ENCODE measurements at places on chromosomes 6 and 20.
A peak's percentile ranks its signal among the peaks of the same experiment; 100 is the strongest.

DNA sequence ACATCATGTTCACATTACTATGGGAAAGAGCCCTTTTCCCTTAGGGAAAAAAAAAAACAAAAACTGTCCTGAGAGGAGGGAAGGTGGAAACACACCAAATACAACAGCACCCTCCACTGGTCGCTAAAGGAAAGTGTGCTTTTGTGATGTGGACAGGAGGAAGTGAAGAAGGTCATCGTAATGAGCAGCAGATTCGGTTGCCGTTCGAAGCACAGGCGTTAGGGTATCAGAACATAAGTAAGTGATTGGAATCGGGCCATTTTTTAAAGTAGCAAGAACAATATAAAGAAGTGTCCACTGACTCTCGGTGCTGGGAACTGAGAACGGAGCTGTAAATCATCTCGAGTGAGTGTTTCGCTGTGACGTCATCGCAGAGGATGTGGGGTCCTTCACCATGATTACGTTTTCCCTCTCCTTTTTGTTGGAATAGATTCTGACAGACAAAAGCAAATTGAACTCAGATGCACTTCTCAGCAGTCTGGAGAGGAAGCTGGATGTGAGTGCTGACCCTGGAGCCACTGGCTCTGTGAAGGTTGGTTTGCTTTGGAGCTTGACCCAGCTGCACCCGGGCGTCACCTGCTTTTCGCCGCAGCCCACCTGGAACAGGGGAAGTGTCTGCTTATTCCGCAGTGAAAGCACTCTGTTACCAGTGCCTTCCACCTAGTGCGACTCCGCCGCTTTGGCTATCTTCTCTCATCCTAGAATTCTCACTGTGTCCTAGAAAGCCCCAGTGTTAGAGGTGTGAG, 203.6 kb upstream of the GMDS start:
- DNase-seq: no peak

DNA sequence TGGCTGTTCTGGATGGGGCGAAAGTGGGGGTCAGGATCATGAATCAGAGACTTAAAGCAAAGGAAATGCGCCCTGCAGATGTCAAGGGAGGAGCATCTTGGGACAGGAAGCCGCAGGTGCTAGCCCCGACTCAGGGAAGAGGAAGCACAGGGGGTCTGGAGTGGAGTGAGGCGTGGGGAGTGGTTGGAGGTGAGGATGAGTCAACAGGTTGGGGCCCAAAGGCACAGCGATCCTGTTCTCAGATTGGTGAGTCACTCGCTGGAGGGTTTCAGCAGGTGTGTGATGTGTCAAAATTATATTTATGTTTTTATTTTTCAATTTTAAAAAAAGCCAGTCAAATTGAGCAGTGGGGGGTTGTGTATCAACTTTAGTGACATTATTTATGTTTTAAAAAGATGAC, 19.0 kb downstream of the PACSIN1 start:
- peak; percentile 17 for DNase-seq

DNA sequence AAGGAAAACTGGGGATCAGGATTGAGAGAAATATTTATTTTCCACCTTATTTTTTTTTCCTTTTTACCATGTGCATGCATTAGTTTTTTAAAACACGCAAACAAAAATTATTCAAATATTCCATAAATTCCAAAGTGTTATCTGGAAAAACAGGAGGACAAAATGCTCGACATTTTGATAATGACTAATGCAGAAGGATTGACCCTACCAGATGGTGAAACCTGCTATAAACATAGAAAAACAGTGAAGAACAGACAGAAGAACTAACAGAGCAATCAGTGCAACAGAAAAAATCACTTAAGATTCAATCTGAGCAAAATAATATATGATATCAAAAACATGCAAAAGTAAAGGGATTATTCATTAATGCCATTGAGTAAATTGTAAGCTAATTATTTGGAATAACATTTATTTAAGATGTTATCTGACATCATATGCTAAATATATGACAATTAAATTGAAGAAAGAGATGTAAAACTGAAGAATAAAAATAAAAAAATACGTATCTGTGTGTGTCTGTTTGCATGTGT, 218.4 kb downstream of the LMBRD1 start:
- no peak for DNase-seq

DNA sequence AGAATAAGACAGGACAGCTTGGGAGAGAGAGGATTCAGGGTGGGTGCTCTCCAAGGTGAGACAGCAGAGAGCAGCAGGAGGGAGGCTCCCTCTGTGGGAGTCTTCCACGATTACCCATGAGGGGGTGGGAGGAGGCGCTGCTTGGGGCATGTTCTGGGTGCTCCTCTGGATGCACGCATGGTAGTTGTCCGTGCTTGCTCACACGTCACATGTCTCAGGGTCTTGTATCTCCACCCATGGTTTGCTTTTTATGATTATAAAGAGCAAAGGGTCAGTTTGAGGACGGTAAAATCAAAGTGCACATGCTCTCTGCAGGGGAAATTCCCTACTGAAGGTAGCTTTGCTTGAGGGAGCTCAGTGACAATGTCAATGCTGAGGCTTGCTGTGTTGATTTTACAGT, 338.4 kb downstream of the THBS2 start:
- no peak for DNase-seq

GRCh38 chr6:34475238-34475682, 9.4 kb downstream of the PACSIN1 start:
- DNase-seq: no peak
